ENCODE measurements at places on chromosomes 3 and 15.

DNA sequence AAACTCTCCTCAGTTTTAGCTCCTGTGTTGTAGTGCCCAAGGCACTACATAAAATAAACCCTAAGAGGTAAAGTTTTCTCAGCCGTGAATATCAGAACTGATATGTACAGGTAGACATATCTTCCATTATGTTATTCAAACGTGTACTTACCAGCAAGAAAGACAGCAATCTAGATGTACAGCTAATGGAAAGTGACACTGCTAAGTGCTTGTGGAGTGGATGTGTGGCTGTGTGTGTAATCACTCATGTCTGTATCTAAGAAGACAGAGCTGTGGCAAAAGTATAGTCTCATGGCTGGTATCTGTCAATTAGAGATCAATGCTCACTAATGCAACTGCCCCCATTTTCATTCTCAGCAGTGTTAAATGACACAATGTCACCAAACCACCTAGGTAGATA is 101.3 kb downstream of the FMN1 start:
- no peak for DNase-seq

DNA sequence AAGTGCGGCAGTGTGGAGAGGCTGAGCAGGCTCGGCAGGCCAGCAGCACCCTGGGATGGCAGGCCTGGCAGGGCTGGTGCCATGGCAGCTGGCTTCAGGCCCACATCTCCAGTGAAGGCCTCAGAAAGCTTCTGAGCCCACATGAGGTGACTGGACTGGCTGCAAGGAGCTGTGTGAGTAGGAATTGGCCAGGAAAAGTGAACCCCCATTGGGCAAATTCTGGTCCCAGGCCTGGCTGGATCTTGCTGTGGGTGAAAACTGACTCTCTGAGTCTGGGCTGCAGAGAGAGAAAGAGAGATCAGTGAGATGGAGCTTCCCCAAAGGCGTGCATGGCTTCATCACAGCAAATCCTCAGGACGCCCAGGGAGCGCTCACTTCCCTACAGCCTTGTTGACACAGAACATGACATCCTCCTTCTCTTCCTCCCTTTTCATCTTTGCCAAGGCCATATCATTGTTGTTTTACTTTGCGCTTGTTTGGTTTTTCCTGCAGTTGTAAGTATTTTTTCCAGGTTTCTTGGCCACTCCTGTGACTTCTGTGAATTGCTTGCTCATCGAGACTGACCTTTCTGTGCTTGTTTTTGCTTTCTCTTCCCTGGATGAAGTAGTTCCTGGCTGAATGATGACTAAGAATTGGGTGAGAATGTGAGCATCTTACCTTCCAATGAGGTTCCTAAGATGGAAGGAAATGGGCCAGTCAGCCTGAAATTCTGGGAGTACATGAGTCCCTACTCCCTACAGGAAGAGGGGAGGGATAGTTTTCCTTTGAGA is 299.1 kb downstream of the TLE3 start:
- no peak for DNase-seq

DNA sequence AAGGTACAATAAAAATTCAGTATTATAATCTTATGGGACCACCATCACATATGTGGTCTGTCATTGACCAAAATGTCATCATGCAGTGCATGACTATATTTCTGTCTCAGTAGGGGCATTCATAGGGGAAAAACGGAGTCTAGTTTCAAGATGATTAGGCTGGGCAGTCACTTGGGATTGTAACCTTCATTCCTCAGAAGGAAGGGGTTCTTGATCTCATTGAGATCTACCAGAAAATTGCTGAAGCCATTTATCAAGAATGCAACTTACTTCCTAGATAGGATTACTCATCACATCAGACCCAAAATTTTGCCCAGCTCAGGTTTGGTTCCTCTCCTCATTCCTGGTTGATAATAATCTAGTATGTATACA is 37.3 kb downstream of the BTD start:
- DNase-seq = no peak

- no peak for DNase-seq
These were observed 562 bp downstream of the CGGBP1 start for GRCh38 chr3:88058306-88058580.

- DNase-seq = no peak
These were observed 142.2 kb upstream of the CNTN3 start for GRCh38 chr3:74756674-74757073.

DNA sequence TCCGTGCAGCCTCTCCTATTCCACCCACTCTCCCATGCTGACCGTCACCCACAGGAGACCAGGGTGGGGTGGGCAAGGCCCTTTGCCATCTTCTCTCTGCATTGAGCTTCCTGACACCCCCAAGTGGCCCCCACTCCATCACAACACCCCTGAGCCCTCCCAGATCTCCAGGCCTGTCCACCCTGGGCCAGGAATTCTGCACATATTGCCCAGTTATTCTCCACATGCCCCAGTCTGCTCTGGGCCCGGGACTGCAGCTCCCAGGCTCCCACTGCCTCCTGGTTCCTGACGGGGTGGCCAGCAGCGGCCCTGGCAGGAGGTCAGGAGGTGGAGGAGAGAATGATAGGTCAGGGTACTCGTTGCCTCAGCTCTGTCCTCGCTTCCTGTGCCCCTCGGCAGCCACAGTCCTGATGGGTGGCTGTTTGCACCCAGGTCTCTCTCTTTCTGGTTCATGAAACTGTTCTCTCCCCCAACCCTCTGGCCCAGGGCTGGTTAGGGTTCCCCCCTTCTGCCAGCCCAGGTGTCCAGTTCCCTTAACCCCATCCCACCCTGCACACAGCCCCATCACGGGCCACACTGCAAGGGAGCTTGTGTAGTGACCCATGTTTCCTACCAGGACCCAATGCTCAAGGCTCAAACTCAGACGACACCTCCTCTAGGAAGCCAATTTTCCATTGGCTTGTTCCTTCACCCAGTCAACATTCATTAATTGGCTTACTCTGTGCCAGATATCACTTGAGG is 47.3 kb downstream of the IQSEC1 start:
- no peak for DNase-seq

- no peak for DNase-seq
These were observed 593.2 kb upstream of the DPPA4 start for GRCh38 chr3:109930582-109930981.

- no peak for DNase-seq
These were observed 123.1 kb upstream of the STRIT1 start for GRCh38 chr3:155416500-155417118.

Data from suprapubic skin (tissue), 4 donors.